ENCODE measurements at places on chromosomes 3 and 15. TPM values are rescaled to one million over a fixed set of nuclear protein-coding genes. Genes with fewer than 3 reads are reported as not detected.

Gene SEMA5B
- total RNA-seq: 1.3 TPM

Gene GOLGA8K
- 0.75 TPM for total RNA-seq

Gene XYLB
- total RNA-seq: 8.5 TPM

DNA sequence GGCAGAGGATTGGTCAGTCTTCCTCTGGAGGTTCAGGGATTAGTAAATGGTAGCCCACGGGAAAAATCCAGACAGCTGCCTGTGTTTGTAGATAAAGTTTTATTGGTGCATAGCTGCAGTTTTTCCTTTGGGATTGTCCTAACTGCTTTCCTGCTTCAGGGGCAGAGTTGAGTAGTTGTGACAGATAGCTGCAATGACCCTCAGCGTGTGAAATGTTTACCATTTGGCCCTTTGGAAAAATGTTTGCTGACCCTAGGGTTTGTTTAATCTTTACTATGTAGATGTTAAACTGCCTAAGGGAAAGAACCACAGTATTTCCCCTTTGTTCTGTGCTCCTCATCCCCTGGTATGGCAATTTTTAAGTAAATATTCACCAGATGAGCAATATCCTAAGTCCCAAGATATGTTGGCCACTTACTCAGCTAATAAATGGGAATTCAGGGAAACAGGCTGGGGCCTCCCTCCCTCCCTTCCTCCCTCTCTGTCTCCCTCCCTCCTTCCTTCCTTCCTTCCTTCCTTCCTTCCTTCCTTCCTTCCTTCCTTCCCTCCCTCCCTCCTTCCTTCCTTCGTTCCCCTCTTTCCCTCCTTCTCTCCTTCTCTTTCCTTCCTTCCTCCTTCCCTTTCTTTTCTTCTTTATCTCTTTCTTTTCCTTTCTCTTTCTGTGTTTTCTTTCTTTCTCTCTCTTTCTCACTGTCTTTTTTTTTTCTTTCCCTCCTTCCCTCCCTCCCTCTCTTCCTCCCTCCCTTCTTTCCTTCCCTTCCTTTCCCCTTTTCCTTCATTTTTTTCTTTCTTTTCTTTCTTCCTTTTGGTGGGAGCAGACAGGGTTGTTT, 234.6 kb upstream of the BHLHE40 start:
- no peaks in the 10 kb centered on the region for H3K36me3 ChIP-seq
- DNase-seq: no peak
- no peak overlapping the region for H3K4me3 ChIP-seq

Gene CSPG5
- 0.59 TPM for total RNA-seq

Gene RUVBL1
- 34.3 TPM for total RNA-seq

GRCh38 chr3:187778726-187779125, 33.5 kb upstream of the BCL6 start:
- no peaks in the 10 kb centered on the region for H3K4me1 ChIP-seq
- DNase-seq: no peak
- H3K27me3 ChIP-seq: no peaks in the 10 kb centered on the region
- H3K36me3 ChIP-seq: no peaks in the 10 kb centered on the region
- no peak overlapping the region for H3K4me3 ChIP-seq

GRCh38 chr3:176920766-176921160, 276.5 kb downstream of the TBL1XR1 start:
- H3K36me3 ChIP-seq: no peaks in the 10 kb centered on the region
- no peaks in the 10 kb centered on the region for H3K4me1 ChIP-seq
- no peak overlapping the region for H3K4me3 ChIP-seq
- no peak overlapping the region for H3K27ac ChIP-seq
- DNase-seq: no peak

DNA sequence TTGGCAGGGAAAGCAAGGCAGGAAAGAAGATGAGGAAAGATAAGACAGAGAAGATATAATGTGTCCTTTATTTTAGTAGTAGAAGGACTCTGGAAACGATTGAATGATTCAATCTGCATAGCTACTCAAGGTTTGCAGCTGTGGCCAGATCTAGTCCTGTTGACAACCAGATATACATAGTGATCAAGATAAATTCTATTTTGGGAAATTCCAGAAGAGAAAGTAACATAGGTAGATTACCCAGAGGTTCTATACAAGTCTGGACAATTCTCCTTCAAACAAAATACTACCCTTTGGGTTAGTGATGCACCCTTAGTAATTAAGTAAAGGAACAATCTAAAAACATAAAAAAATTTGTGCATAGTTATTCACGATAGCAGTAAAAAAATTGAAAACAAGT, 9.4 kb downstream of the TERC start:
- no peak overlapping the region for H3K27ac ChIP-seq
- no peaks in the 10 kb centered on the region for H3K36me3 ChIP-seq
- no peak overlapping the region for H3K4me3 ChIP-seq
- no peak for DNase-seq
- peaks cover 19% of the 10 kb centered on the region for H3K27me3 ChIP-seq

- no peak for DNase-seq
- no peaks in the 10 kb centered on the region for H3K36me3 ChIP-seq
- peaks cover 9% of the 10 kb centered on the region for H3K4me1 ChIP-seq
- H3K27ac ChIP-seq: no peak overlapping the region
Measured at GRCh38 chr15:91516866-91517265, 336.6 kb upstream of the SLCO3A1 start.

Gene GOLGA8R
- total RNA-seq: 4.9 TPM

GRCh38 chr3:13077431-13078162, 4.4 kb upstream of the IQSEC1 start:
- H3K36me3 ChIP-seq: no peaks in the 10 kb centered on the region
- no peak overlapping the region for H3K27ac ChIP-seq
- peaks cover 24% of the 10 kb centered on the region for H3K4me1 ChIP-seq
- no peak for DNase-seq

DNA sequence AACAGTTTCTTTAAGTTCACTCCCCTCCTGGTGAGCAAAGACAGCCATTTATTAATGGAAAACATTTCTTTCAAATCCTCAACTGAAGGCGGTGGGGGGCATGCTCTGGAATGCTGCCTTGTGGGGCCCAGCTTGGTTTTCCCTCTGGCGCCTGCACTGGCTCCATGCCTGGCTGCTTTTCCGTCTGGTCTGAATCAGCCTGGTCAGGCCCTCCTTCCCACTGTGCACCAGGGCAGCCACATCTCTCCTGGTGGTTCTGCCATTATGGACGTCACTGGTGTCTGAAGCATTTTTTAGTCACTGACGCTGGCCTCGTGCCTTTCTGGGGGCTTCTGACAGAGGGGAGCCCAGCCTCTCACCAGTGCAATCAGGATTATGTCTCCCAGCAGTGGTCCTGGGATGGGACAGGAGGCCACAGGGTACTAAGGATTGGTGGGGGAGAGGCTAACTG, 57.6 kb upstream of the APEH start:
- H3K4me3 ChIP-seq: no peak overlapping the region
- H3K4me1 ChIP-seq: peaks cover 21% of the 10 kb centered on the region
- peaks cover 10% of the 10 kb centered on the region for H3K27me3 ChIP-seq
- peak overlapping the region; percentile 93 for H3K27ac ChIP-seq
- DNase-seq: peak; percentile 93
- no peaks in the 10 kb centered on the region for H3K36me3 ChIP-seq

- H3K27me3 ChIP-seq: peaks cover 22% of the 10 kb centered on the region
- H3K36me3 ChIP-seq: no peaks in the 10 kb centered on the region
- H3K4me1 ChIP-seq: no peaks in the 10 kb centered on the region
- H3K4me3 ChIP-seq: no peak overlapping the region
- no peak for DNase-seq
Measured at GRCh38 chr15:71079208-71080044, 35.8 kb upstream of the THSD4 start.

DNA sequence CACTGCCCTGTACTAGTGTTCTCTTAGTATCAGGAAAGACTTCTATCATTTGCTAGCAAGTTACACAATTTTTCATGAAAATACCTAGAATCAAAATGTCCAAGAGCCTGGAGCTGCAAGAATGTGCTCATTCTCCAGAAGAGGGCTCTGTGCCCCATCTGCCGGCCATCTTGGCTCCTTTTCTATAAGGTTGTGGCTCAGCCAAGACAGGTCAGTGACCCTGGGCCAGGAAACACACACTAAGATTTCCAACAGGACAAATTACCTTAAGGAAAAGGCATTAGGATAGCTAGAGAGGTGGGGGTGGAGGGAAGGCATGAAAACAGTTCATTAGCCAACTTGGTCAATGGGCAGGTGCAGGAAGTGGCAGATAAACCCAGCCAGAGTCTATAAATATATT, 20.7 kb downstream of the TIMP4 start:
- H3K27me3 ChIP-seq: peaks cover 18% of the 10 kb centered on the region
- peaks cover 8% of the 10 kb centered on the region for H3K4me1 ChIP-seq
- H3K4me3 ChIP-seq: no peak overlapping the region
- no peak for DNase-seq
- H3K27ac ChIP-seq: no peak overlapping the region

Gene NR1I2
- total RNA-seq: not detected

Gene GDPGP1
- 5.6 TPM for total RNA-seq

- H3K4me3 ChIP-seq: no peak overlapping the region
- DNase-seq: no peak
- peaks cover 44% of the 10 kb centered on the region for H3K4me1 ChIP-seq
- H3K27me3 ChIP-seq: no peaks in the 10 kb centered on the region
- H3K27ac ChIP-seq: no peak overlapping the region
Measured at GRCh38 chr3:14474363-14475081, 65.6 kb downstream of the GRIP2 start.

Gene C3orf85
- total RNA-seq: not detected

Gene SMAD6
- 17.5 TPM for total RNA-seq

Gene DCBLD2
- total RNA-seq: 83.2 TPM

Gene DGKG
- not detected for total RNA-seq

- no peaks in the 10 kb centered on the region for H3K27me3 ChIP-seq
- H3K36me3 ChIP-seq: no peaks in the 10 kb centered on the region
- H3K4me3 ChIP-seq: no peak overlapping the region
- no peak overlapping the region for H3K27ac ChIP-seq
Measured at GRCh38 chr3:94548581-94549316, 485.9 kb downstream of the NSUN3 start.

- H3K27me3 ChIP-seq: no peaks in the 10 kb centered on the region
- H3K27ac ChIP-seq: no peak overlapping the region
- no peak overlapping the region for H3K4me3 ChIP-seq
- H3K4me1 ChIP-seq: peaks cover 48% of the 10 kb centered on the region
- H3K36me3 ChIP-seq: peaks cover 4% of the 10 kb centered on the region
Measured at GRCh38 chr3:58039601-58040000, 31.4 kb downstream of the FLNB start.

Gene FBN1
- 1,104 TPM for total RNA-seq

GRCh38 chr3:46393011-46393410, 13.9 kb downstream of the CCR5AS start:
- H3K4me1 ChIP-seq: no peaks in the 10 kb centered on the region
- no peak overlapping the region for H3K27ac ChIP-seq
- H3K4me3 ChIP-seq: no peak overlapping the region

Gene AGTR1
- total RNA-seq: 2.1 TPM
